ENCODE measurements at places on chromosomes 12 and 14. TPM values are rescaled to one million over a fixed set of nuclear protein-coding genes. Genes with fewer than 3 reads are reported as not detected.
A peak's percentile ranks its signal among the peaks of the same experiment; 100 is the strongest.

DNA sequence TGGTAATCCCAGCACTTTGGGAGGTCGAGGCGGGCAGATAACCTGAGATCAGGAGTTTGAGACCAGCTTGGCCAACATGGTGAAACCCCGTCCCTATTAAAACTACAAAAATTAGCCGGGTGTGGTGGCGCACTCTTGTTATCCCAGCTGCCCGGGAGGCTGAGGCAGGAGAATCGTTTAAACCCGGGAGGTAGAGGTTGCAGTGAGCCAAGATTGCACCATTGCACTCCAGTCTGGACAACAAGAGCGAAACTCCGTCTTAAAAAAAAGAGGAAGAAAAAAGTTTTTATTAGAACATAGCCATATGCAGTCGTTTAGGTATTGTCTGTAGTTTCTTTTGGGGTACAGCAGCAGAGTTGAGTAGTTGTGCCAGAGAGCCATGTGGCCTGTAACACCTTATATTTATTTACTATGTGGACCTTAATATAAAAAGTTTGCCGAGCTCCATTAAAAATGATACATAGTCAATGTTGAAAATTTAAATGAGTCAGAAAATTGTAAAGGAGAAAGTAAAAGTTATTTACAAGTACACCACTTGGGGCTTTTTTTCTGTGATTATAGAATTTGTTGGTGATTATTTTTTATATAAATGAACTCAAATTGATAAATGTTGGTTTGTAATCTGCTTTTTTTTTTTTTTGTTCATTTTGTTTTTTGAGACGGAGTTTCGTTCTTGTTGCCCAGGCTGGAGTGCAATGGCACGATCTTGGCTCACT, 2.2 kb downstream of the ADIPOR2 start:
- no peak for DNase-seq

Gene RASSF9
- 2.1 TPM for polyA plus RNA-seq

Gene DIP2B
- 11.1 TPM for polyA plus RNA-seq

Gene MYO1A
- polyA plus RNA-seq: 0.28 TPM

DNA sequence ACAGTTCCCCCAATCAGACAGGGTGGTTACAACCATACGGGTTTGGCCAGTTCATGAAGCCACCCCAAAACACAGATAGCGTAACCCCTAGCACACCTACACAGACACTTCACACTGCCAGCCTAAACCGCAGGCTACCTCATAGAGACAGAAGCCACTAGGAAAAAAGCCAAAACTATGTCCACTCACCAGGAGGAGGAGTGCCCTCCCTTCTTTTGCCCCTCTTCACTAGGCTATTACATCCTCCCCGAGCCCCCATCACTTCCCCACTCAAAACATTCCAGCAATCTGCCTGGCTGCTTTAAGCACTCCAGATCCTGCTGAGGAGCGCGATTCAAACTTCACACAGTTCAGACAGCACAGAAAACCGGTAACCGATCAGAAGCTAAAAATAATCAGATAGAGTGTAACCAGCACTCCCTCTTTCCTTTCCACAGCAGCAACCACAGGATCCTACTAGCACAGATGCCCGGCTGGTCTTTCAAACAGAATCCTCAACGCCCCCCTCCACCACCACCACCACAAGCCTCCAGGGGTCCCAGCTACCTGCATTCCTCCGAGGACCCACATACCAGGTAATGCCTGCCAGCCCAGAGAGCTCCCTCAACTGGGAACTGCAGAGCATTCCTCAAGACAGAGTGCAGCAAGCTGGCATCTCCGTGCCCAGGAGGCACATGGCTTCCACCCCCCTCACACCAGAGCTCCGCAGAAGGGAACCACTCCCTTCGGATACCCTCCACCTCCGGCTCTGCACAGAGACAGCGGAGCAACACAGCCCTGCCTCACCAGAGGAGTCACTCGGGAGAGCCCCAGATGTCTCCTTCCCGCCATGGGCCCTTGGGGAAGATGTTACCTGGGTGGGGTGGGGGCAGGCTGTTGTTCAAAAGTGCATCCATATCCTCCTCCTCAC, 1.5 kb downstream of the CHD4 start:
- no peak for DNase-seq

DNA sequence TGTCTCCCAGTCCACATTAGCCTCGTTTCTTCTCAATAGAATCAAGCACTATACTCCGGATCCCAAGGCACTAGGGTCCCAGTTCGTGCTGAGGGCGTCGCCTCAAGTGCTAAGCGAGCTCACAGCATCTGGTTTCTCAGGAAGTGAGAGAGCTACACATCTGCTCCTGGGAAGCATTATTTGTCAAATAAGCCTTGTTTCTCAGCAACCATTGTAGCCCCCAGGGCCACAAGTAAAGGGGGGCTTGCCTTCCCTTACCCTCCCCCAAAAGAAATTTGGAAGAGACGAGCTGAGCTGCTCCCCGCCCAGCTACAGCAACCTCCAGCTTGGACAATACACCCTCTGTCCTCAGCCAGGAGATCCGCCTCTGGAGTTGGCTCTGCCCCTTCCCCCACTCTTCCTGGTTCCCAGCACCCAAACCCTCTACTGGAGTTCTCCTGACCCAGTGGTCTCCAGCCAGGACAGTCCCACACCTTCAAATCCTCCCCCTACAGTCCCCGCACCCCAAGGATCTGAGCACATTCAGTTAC, 5.7 kb upstream of the TNS2 start:
- no peak for DNase-seq

- no peak for DNase-seq
Observed at GRCh38 chr12:102504280-102504679, 23.9 kb upstream of the IGF1 start.

- no peak for DNase-seq
Observed at GRCh38 chr12:106753526-106753925, 21.0 kb upstream of the RIC8B start.

DNA sequence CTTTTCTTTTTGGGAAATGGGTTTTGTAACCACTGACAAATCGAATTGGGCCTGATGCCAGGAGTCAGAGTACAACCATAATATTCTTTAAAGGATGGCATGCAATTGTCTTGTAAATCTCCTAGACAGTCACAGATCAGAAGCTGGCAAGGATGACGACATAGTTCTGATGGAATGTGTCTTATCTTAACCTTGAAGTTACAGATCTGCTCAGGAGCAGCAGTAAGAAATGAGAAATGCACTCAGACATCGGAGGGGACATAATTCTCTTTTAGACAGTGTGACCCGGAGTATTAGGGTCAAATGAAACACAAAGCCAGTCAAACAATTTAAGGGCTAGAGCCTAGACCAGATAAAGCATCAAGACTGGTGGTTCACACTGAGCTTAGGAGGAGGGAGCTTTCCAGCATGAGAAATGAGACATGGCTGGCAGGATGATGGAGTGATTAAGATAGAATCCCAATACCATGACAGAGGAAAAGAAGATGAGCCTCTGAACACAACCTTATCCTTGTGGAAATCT, 17.5 kb downstream of the CBX5 start:
- DNase-seq: peak; percentile 31

Gene CFAP73
- polyA plus RNA-seq: 10.4 TPM

GRCh38 chr12:91680864-91681263, 464.8 kb downstream of the BTG1 start:
- DNase-seq: no peak

Gene SMIM41
- polyA plus RNA-seq: 7.6 TPM

- DNase-seq: no peak
Observed at GRCh38 chr12:38332814-38333213, 16.2 kb downstream of the ALG10B start.

GRCh38 chr14:58671436-58671835, 33.7 kb downstream of the DACT1 start:
- no peak for DNase-seq

DNA sequence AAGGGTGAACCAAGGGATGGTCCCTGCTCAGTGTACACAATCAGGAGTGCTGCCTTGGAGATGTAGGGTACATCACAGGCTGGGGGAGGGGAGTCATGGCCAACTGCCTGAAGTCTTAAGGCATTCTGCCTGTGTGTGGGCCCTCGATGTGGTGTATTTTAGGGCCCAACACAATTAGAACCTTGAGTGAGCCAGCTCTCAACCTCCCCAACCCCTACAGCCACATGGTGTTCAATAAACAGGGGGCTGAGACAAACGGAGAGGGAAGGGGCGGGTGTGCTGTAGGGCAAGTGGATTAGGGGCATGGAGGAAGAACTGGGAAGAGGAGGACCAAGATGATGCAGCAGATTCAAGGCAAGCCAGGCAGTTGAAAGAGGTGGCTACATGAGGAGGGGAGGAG, 8.6 kb upstream of the CHD4 start:
- DNase-seq: no peak

DNA sequence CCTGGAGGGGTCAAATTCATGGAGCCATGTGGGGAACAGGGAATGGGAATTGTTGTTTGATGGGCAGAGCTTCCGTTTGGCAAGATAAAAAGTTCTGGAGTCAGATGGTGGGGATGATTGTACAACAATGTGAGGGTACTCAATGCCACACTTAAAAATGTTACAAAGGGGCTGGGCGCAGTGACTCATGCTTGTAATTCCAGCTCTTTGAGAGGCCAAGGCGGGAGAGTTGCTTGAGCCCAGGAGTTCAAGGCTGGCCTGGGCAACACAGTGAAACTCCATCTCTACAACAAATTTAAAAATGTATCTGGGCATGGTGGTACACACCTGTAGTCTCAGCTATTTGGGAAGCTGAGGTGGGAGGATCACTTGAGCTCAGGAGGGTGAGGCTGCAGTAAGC, 66.0 kb upstream of the DIO3 start:
- no peak for DNase-seq

Gene CDH24
- 4.8 TPM for polyA plus RNA-seq

Gene SERPINA9
- not detected for polyA plus RNA-seq

Gene A2M
- polyA plus RNA-seq: 377 TPM

DNA sequence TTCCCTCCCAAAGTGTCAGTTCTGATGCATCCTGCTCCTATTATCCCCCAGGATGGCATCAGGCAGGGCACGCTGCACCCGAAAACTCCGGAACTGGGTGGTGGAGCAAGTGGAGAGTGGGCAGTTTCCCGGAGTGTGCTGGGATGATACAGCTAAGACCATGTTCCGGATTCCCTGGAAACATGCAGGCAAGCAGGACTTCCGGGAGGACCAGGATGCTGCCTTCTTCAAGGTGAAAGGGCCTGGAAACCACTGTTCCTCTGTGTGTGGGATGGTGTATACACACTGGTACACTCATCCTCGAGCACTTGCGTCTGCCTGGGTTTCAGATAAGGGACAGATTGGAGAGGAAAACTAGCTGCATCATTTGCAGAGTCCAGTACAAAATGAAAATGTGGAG, 1.0 kb downstream of the IRF9 start:
- DNase-seq: no peak

Gene TMEM260
- 10.1 TPM for polyA plus RNA-seq

GRCh38 chr12:104219361-104219892, 3.8 kb downstream of the TXNRD1 start:
- DNase-seq: no peak

Gene VDR
- 19.5 TPM for polyA plus RNA-seq

GRCh38 chr12:6788972-6789924, at the start of gene CD4:
Gene CD4, plus strand, starts transcription at chr12:6789528. Its CDS starts 10,611 bp downstream, at chr12:6800139.
- peak; percentile 90 for DNase-seq

DNA sequence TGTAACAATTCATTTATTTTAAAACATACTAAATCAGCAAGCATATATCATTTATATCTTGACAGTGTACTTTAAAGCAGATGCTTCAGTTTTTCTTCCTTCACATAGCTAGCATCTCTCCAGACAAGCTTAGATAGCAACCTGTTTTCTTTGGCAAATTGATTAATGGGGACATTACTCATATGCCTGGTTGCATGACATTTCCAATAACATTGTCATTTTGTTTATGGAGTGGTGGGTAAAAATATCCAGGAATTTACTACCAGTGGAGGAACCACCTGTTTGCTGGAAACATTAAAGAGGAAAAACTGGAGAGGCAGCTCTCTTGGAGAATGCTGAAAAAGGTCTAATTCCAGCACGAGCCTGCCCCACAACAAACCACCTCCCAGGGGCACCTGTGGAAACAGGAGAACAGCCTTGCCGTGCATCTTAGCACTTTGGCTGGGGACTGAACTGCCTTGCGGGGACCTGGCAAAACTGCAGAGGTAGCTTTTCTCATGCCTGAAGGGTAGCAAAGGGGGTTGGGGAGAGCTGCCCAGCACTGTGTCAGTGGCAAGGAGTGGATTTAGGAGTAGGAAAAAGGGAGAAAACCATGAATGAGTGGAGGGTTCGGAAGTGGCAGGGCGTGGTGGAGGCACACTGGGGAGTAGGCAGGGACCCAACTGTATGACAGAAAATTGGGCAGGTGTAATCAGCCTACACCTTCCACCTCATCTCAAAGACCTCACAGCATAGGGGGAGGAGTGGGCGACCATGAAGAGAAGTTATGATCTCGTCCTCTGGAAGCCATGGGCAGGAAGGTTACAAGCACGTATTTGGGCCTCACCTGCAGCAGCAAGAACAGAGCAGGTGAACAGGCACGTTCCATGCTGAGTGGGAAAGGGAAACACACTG, 11.7 kb upstream of the CREBL2 start:
- DNase-seq: no peak

- DNase-seq: no peak
Observed at GRCh38 chr12:77314378-77315052, 249.1 kb upstream of the E2F7 start.

GRCh38 chr12:46825591-46826414, at the start of gene SLC38A4:
Gene SLC38A4, minus strand, starts transcription at chr12:46825997. Its CDS starts 32,926 bp downstream, at chr12:46793071.
- peak; percentile 60 for DNase-seq

Gene KRT79
- 1.5 TPM for polyA plus RNA-seq

DNA sequence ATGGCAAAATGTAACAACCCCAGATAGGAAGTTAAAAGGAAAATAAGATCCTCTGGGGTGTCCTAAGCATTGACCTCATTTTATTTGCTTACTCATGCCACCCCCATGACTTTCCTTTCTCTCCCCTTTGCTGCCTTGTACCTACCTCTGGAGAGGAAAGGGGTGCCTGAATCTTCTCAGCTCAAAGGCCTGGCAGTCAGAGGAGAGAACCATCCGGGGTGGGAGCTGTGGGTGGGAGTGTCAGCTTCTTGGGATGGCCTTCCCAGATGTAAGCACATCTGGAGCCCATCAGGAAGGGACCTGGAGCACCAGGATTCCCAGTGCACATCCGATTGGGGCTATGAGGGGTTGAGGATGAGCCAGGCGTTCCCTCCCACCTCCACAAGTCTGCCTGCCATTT, 5.2 kb upstream of the ITGA5 start:
- no peak for DNase-seq

GRCh38 chr14:37641117-37641516, 45.7 kb downstream of the TTC6 start:
- no peak for DNase-seq

Gene CATSPERB
- 0.57 TPM for polyA plus RNA-seq
